Renal cortical epithelial cell (primary cell): ENCODE measurements at places on chromosomes 2 and 18.
A peak's percentile ranks its signal among the peaks of the same experiment; 100 is the strongest.

DNA sequence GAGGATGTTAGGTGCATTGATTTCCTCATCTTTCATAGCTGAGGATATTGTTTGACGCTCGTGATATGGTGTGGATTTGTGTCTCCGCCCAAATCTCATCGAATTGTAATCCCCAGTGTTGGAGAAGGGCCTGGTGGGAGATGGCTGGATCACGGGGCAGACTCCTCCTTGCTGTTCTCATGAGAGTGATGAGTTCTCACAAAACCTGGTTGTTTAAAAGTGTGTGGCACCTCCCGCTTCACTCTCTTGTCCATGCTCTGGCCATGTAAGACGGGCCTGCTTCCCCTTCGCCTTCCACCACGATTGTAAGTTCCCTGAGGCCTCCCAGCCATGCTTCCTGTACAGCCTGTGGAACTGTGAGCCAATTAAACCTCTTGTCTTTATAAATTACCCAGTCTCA lies 28.4 kb upstream of the GPC1 start:
- DNase-seq = no peak

GRCh38 chr2:98571796-98572195 lies 36.5 kb downstream of the COA5 start:
- no peak for DNase-seq

DNA sequence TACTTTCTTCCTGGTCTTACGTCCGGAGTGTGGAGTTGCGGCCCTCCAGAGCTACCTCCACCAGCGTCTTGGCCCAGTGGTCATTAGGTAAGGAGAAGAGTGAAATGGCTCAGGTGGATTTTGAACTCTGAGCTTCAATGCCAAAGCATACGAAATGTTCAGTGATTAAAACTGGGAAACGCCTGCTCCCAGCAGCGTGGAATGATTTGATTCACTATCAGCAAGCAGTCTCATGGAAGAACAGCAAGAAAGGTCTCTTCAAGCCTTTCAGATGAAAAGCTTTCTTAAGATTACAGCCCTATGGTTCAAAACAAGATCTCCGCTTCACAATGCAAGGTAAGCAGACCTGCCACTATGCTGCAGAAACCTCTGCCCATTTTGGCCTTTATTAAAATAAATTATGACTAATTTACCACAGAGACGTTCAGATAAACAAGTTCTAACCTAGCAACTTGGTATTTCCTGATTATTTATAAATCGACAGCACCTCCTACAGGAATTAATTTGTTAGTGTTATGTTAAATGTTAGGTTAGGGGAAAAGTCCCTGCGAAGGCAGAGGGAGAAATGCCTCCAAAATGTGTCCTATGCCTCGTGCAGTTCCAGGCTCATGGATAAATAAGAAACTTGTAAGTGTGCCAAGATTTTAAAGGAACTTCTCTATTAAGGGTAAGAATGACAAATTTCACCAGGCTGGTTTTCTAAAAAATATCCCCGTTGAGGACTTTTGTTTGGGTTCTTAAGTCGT lies 10.1 kb downstream of the SP9 start:
- DNase-seq = peak; percentile 63

- no peak for DNase-seq
Measured at GRCh38 chr2:231523451-231524285, 6.6 kb downstream of the NMUR1 start.

GRCh38 chr2:232349546-232349945 lies 29.0 kb upstream of the ALPP start:
- no peak for DNase-seq

DNA sequence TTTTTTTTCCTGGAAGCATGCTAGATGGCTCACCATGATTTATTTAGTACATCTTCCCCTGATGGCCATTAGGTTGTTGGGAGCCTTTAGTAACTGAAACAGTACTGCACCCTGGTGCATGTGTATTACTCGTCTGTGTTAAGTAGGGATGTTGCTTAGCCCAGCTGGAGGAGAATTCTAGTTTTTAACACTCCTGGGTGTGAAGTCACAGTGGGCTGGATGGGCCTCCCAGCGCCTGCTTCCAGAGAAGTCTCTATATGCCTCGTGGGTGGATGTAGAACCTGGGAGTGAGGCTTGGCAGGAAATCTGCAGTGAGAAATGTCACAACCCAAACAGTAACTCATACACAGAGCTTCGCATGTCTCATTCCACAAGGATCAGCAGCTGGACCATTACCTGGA lies 28.9 kb upstream of the NT5DC4 start:
- DNase-seq = peak; percentile 30

DNA sequence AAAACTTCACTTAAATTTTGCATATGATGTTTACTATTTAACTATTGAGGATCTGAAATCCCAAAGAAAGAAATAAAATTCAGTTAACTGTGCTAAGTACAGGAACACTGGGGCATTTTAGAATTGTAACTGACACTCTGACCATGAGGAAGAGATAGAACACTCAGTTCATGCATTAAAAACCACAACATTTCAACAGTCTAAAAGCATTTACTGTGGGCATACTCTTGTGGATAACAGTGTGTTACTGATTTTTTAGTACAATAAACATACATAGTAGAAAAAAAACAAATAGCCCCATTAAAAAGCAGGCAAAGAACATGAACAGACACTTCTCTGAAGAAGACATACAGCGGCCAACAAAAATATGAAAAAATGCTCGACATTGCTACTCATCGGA lies 1122.7 kb upstream of the PIK3C3 start:
- no peak for DNase-seq

DNA sequence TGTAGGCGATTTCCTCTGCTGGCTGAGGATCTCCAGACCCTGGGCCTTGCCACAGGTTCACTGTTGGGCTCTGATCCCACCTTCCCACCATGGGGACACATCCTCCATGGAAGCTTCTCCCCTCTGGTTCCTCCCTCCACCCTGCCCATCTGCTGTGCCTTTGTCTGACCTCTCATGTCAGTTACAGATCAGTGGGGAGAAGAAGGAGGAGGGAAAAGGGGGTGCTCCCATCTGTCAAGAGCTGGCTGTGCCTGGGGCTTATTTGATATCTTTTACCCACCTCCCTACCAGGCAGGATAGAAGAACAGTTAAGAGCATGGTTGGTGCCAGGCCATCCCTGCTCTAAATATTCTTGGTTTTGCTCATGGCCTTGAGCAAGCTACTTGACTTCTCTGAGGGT lies 12.3 kb upstream of the DNAJB2 start:
- DNase-seq = no peak

DNA sequence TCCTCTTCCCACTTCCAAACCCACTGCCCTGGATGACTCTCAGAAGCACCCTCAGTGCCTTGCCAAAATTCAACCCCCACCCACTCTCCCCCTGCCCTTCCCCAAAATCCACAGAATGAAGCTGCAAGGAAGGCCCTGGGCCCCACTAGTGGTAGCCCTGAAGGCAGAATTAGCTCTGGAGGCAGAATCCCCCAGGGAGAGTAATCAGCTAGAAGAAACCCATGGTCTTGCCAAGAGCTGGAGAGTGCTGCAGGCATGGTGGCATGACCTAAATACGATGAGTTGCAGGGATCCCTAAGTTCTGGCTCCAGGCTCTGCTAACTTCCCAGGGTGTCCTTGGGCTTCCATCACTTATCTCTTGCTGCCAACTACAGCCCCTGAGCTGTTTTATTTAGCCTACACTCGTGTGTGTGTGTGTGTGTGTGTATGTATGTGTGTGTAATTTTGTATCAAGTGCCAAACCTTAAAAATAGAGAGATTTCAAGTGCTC lies 7.9 kb downstream of the GAD1 start:
- no peak for DNase-seq

GRCh38 chr18:46338766-46339165 lies 234.6 kb downstream of the HAUS1 start:
- peak; percentile 32 for DNase-seq

GRCh38 chr18:69705987-69706386 lies 241.7 kb downstream of the CD226 start:
- no peak for DNase-seq

DNA sequence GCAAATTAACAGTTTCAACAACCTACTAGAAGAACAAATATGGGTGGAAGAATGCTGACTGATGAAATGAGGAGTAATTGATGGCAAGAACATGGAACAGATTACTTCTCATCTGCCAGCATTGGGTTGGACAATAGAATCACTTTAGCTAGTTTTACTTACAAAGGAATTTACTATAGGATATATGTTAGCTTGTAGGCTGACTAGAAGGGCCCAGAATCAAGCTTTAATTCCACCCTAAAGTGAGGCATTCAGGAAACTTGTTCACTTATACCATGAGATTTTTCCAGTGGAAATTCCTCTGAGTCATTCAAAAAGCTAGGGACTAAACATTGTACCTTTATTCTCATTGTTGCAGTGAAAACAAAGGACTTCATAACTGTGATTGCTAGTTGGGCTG lies 5.0 kb upstream of the ZSWIM2 start:
- DNase-seq = peak; percentile 38

DNA sequence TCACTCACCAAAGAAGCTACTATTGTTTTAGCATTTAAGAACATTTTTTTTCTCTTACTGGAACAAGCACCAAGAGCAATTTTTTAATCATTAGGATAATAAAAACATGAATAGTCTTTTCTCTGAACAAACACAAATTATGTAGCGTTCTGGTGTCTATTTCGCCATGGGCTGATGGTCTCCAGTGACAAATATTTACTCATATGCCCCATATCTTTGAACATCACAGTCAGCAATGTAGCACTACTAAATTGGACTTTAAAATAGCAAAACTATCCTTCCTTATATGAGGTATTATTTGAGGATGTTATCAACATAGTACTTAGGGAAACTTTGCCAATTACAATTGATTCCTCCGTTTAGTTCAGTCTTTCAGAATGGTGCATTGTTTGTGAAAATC lies 1326.0 kb upstream of the ZEB2 start:
- DNase-seq = no peak

- DNase-seq = no peak
Measured at GRCh38 chr2:199757233-199757870, 93.6 kb downstream of the FTCDNL1 start.

DNA sequence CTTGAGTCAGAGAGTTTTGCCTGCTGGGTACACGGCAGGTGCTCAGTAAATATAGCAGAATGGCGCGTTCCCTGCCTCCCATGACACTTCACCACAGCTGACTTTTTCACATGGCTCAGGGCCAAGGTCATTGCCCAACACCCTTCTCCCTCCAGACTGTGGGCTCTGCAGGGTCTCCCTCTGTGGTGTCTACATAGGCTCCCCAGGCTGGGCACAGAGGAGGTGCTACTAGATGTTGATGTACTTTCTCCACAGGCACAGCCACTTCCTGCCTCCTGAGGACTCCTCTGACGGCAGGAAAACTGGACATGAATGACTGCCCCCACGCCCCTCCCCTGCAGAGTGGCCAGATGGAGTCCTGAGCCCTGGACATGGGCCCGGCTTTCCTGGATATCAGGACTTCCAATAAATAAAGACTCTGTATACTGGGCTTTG lies 4.2 kb downstream of the CHCHD5 start:
- no peak for DNase-seq

DNA sequence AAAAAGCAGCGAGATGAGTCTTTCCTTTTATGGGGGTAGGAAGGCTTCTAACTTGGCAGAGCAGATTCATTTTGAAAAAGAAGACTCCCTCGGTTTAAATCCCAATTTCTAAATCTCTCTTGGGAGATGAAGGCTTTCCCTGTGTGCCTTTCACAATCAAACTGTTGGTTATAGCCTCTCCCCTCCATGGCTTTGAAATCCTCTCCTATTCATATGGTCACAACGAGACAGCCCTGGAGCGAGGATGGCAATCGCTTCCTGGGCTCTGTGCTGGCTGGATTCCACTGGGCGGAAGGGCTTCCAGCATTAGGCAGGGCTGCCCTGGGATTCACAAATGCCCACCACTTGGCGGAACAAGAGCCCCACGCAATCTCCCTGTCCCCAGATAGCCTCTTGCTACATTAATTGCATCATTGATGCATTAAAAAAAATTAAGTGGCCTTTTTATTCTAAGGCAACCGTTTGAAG lies 1.6 kb downstream of the CAVIN2 start:
- no peak for DNase-seq

- DNase-seq = no peak
Measured at GRCh38 chr2:111007757-111008688, 112.7 kb upstream of the BCL2L11 start.

DNA sequence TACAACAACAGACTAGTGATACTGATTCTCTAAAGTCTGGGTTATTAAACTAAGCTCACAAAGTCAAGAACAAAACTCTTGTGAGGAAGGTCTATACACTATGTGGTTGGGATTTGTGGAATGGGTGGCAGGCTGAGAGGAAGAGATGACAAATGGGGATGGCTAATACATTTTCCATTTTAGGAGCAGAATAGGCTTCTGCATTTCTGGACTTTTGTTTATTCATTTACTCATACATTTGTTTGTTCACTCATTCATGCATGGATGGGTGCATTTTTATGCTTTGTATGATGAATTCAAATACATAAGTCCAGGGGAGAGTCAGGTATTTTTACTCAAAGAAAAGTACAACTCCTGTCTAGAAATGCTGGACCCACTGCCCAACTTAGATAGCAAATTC lies 637.4 kb upstream of the CDH2 start:
- DNase-seq = no peak

DNA sequence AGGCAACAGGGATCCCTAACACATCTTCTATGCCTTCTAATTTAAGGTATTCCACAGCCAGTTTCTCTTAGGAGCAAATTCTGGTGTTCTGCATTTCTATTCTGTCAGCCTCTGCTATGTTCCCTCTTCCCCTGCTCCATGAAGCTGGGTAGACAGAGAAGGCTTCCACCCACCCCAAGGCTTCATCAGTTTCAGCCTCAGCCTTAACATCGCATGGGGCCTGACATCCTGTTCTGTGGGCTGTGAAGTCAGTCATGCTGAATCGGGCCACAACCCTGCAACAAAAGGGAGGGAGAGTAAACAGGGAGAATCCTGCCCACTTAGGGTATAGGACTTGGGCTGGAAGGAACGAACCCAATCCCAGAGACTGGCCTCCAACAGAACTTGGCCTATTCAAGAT lies 70.6 kb upstream of the PPM1B start:
- peak; percentile 30 for DNase-seq

DNA sequence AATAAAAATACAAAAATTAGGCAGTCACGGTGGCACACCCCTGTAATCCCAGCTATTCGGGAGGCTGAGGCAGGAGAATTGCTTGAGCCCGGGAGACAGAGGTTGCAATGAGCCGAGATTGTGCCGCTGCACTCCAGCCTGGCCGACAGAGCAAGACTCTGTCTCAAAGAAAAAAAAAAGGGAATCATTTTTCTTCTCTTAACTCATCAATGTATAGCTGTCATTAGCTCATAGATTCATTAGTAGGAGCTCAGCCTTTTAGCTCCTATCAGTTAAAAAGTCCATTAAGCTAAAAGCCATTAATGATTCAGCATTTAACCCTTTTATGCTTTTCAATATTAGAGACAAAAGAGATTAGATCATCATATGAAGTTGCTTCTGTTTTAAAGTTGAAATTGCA lies 5.8 kb upstream of the NBAS start:
- no peak for DNase-seq

GRCh38 chr18:32919799-32920198 lies 147.0 kb upstream of the KLHL14 start:
- peak; percentile 75 for DNase-seq

- no peak for DNase-seq
Measured at GRCh38 chr2:23708771-23709170, 218.2 kb downstream of the ATAD2B start.
